ENCODE measurements at places on chromosomes 13 and 19. TPM values are rescaled to one million over a fixed set of nuclear protein-coding genes. Genes with fewer than 3 reads are reported as not detected.

Gene SULT2A1
- total RNA-seq, result not detected

Gene HSH2D
- 7.7 TPM for total RNA-seq

Gene FPR1
- 16.6 TPM for total RNA-seq

Gene ZNF223
- 9.3 TPM for total RNA-seq

Gene KMT5C
- total RNA-seq, result 13.0 TPM

GRCh38 chr13:91132786-91133185 lies 214.7 kb upstream of the MIR17HG start:
- no peaks in the 10 kb centered on the region for H3K27me3 ChIP-seq
- no peak overlapping the region for H3K27ac ChIP-seq
- H3K4me1 ChIP-seq, result no peaks in the 10 kb centered on the region
- no peak overlapping the region for H3K4me3 ChIP-seq
- no peaks in the 10 kb centered on the region for H3K36me3 ChIP-seq

DNA sequence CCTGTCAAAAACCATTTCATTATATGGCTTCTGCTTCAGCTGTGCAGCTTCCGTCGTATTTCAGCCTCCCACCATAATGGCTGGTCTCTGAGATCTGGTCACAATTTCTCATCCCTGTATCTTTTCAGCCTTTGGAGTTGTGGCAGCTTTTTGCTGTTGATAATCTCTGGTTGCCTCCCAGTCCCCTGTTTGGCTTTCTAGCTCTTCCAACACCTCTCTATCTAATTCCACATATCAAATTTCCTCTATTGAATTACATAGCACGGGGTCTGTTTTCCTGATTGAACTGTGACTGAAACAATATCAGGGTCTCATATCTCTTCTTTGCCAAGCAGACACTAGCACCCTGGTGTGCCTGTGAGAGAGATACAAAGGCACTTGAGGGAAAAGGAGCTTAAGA lies 222.1 kb upstream of the OBI1 start:
- H3K27me3 ChIP-seq, result no peaks in the 10 kb centered on the region
- H3K4me3 ChIP-seq, result no peak overlapping the region
- no peaks in the 10 kb centered on the region for H3K4me1 ChIP-seq
- no peak for DNase-seq
- no peak overlapping the region for H3K27ac ChIP-seq

DNA sequence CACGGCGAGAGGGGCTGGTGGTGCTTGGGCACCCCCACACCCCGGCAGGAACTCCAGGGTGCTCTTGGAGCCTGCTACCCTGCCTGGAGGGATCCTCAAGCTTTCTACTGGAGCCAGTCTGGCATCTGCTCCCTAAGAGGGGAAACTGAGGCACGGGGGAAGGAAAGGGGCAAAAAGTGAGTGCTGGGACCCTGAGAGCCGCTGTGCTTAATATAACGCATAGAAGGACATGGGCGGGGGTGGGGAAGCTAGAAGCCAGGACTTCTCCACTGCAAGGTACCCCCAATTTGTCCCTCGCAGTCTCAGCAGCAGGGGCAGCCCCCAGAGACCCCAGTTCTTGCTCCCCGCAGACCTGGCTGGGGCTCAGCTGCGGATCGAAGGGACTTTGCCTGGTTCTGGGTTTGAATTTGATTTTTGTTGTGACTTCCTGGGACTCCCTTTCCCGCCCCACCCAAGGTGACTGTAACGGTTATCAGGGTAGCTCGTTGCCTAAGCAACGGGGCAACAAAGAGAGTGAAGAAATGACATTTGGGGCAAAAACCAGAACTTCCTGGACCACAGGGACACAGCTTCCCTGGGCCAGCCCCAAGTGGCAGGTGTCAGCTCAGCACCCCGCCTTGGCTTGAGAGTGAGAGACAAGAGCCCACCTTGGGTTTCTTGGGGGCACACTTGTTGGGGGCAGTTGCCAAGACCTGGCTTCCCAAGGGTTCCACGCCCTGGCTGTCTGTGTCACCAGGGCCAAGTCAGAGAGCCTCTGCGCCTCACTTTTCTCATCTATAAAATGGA lies 638 bp downstream of the ADGRE5 start:
- no peaks in the 10 kb centered on the region for H3K4me1 ChIP-seq
- no peaks in the 10 kb centered on the region for H3K27me3 ChIP-seq
- no peak for DNase-seq

GRCh38 chr19:20371911-20372310 lies 193.7 kb downstream of the ZNF737 start:
- H3K27me3 ChIP-seq, result no peaks in the 10 kb centered on the region
- no peak for DNase-seq

DNA sequence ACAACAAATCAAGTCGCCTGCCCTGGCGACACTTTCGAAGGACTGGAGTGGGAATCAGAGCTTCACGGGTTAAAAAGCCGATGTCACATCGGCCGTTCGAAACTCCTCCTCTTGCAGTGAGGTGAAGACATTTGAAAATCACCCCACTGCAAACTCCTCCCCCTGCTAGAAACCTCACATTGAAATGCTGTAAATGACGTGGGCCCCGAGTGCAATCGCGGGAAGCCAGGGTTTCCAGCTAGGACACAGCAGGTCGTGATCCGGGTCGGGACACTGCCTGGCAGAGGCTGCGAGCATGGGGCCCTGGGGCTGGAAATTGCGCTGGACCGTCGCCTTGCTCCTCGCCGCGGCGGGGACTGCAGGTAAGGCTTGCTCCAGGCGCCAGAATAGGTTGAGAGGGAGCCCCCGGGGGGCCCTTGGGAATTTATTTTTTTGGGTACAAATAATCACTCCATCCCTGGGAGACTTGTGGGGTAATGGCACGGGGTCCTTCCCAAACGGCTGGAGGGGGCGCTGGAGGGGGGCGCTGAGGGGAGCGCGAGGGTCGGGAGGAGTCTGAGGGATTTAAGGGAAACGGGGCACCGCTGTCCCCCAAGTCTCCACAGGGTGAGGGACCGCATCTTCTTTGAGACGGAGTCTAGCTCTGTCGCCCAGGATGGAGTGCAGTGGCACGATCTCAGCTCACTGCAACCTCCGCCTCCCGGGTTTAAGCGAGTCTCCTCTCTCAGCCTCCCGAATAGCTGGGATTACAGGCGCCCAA lies at the start of gene LDLR:
Gene LDLR (plus strand): TSS at position 210 of the 760 bp plus-strand sequence. CDS start 86 bp downstream, at position 296.
- peaks cover 8% of the 10 kb centered on the region for H3K4me1 ChIP-seq
- peak; percentile 85 for DNase-seq
- H3K4me3 ChIP-seq, result peak within 1 kb of the TSS; percentile 75
- no peaks in the 10 kb centered on the region for H3K36me3 ChIP-seq

GRCh38 chr19:13887517-13887916 lies 10.6 kb downstream of the NANOS3 start:
- H3K27me3 ChIP-seq, result no peaks in the 10 kb centered on the region
- H3K4me3 ChIP-seq, result no peak overlapping the region
- no peak for DNase-seq
- no peaks in the 10 kb centered on the region for H3K4me1 ChIP-seq
- no peaks in the 10 kb centered on the region for H3K36me3 ChIP-seq

- no peaks in the 10 kb centered on the region for H3K27me3 ChIP-seq
- H3K36me3 ChIP-seq, result no peaks in the 10 kb centered on the region
- no peak overlapping the region for H3K4me3 ChIP-seq
- H3K27ac ChIP-seq, result no peak overlapping the region
- H3K4me1 ChIP-seq, result no peaks in the 10 kb centered on the region
These were observed 2.1 kb downstream of the RPL18A start for GRCh38 chr19:17861542-17862402.

DNA sequence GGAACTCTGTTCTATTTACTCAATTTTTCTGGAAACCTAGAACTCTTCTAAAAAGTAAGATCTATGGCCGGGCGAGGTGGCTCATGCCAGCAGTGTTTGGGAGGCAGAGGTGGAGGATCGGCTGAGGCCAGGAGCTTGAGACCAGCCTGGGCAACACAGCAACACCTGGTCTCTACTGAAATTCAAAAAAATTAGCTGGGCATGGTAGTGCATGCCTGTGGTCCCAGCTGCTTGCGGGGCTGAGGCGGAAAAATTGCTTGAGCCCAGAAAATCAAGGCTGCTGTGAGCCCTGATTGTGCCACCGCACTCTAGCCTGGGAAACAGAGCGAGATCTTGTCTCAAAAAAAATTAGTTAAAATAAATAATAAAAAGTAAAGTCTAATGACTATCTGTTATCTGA lies 28.6 kb downstream of the F2RL3 start:
- no peaks in the 10 kb centered on the region for H3K4me1 ChIP-seq
- H3K27me3 ChIP-seq, result no peaks in the 10 kb centered on the region
- H3K36me3 ChIP-seq, result no peaks in the 10 kb centered on the region
- H3K4me3 ChIP-seq, result no peak overlapping the region
- DNase-seq, result peak; percentile 22
- H3K27ac ChIP-seq, result no peak overlapping the region

GRCh38 chr13:99652141-99652540 lies 150.9 kb downstream of the TM9SF2 start:
- H3K4me1 ChIP-seq, result no peaks in the 10 kb centered on the region
- no peak for DNase-seq
- H3K27ac ChIP-seq, result no peak overlapping the region
- no peak overlapping the region for H3K4me3 ChIP-seq
- no peaks in the 10 kb centered on the region for H3K36me3 ChIP-seq

DNA sequence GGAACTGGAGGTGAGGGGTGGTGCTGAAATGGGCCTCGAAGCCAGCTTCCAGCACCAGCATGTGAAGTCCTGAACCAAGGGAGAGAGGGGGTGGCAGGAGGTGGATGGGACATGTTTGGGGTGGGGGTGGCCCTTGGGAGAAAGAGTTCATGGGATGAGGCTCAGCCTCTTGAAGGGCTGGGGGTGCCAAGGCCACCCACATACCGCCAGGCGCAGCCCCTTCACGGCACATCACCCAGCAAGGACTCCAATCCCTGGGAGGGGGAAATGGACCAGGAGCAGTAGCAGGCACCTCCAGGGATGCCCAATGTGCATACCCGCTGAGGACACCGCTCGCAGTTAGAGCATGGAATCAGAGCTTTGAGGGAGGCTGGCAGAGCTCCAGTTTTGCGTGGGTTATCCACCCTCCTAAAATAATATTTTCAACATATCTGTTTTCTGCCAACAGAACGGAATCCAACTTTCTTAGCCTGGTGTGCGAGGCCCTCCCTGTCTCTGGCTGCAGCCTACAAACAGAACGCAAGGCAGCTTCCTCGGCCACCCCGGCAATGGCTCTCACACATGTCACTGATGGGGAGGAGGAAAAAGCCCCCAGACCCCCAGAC lies 140.5 kb upstream of the VSTM2B start:
- H3K27me3 ChIP-seq, result no peaks in the 10 kb centered on the region
- no peaks in the 10 kb centered on the region for H3K4me1 ChIP-seq
- H3K4me3 ChIP-seq, result no peak overlapping the region
- no peak overlapping the region for H3K27ac ChIP-seq
- no peaks in the 10 kb centered on the region for H3K36me3 ChIP-seq

DNA sequence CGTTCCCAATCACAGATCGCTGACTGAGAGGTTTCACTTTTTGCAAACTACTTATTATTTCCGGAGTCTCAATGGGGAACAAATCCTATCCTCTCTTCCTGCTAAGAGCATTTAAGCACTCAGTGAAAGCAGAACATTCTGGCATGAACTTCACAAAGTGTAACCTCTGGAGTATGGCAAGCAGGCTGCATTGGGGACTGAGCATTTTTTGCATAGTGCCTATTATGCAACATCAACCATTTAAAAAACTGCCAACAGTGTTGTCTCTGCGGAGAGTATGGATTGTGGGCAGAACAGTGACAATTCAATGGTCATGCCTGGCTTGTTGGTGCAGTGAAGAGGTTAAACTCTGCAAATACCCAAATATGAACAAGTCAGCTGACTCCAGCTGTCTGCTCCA lies 484.6 kb downstream of the OLFM4 start:
- H3K27ac ChIP-seq, result no peak overlapping the region
- no peaks in the 10 kb centered on the region for H3K4me1 ChIP-seq
- H3K27me3 ChIP-seq, result no peaks in the 10 kb centered on the region
- H3K36me3 ChIP-seq, result no peaks in the 10 kb centered on the region
- no peak for DNase-seq

GRCh38 chr13:26996965-26997752 lies 174.5 kb downstream of the USP12 start:
- H3K4me1 ChIP-seq, result no peaks in the 10 kb centered on the region
- H3K36me3 ChIP-seq, result no peaks in the 10 kb centered on the region
- no peaks in the 10 kb centered on the region for H3K27me3 ChIP-seq
- no peak overlapping the region for H3K27ac ChIP-seq
- H3K4me3 ChIP-seq, result no peak overlapping the region
- no peak for DNase-seq

DNA sequence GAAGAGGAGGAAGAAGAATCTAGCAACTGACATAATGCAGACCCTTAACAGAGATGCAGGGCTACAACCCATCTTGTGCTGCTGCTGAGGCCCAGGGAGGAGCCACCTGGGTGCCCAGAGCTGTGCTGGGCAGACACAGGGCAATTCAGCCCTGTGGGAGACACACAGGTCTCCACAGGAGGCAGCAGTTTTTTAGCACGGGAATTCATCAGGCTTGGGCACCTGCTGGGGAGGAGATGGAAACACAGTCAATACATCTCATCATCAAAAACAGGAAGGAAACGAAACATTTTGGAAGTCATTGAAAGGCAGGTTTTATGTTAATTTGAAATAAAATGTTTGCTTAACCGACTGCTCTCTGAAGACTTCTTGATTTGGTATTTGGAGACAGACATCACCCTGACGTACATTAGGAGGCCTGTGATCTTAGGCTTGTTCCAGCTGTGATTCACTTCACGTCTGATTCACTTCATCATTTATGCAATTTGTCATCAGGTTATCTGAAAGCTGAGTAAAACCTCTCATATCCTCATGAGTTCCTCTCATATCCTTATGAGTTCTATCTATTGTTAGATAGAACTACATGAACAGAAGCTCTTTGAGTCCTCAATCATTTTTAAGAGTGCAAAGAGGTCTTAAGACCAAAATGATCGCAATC lies 77.4 kb downstream of the CYSLTR2 start:
- no peak for DNase-seq
- no peak overlapping the region for H3K27ac ChIP-seq
- H3K4me3 ChIP-seq, result no peak overlapping the region
- H3K36me3 ChIP-seq, result no peaks in the 10 kb centered on the region
- H3K27me3 ChIP-seq, result no peaks in the 10 kb centered on the region

- H3K36me3 ChIP-seq, result no peaks in the 10 kb centered on the region
- no peak overlapping the region for H3K4me3 ChIP-seq
- H3K4me1 ChIP-seq, result no peaks in the 10 kb centered on the region
- peaks cover 2% of the 10 kb centered on the region for H3K27me3 ChIP-seq
- H3K27ac ChIP-seq, result no peak overlapping the region
- peak; percentile 37 for DNase-seq
These were observed 29.1 kb upstream of the POP4 start for GRCh38 chr19:29576761-29577648.

DNA sequence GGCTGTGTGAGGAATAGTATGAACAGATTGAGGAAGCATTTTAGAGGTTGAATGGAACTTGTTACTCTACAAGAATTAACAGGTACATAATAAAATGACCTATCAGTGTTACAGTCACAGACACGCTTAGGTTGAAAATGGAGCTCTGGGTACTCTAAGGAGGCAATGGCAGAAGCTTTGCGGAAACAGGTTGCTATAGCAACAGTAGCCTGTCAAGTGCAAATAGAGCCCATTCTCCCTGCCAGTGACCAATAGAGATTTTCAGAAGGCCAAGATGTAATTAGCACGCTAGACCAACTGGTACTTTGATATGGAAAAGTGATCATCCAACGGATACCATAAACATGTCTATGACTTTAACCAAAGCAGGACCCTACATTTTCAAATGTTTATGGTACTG lies 148.5 kb upstream of the FREM2 start:
- H3K4me3 ChIP-seq, result no peak overlapping the region
- H3K4me1 ChIP-seq, result no peaks in the 10 kb centered on the region
- no peaks in the 10 kb centered on the region for H3K27me3 ChIP-seq
- no peak overlapping the region for H3K27ac ChIP-seq
